NCI-H2081 (cell line): ENCODE measurements at places on chromosomes 2 and 18.
A peak's percentile ranks its signal among the peaks of the same experiment; 100 is the strongest.

DNA sequence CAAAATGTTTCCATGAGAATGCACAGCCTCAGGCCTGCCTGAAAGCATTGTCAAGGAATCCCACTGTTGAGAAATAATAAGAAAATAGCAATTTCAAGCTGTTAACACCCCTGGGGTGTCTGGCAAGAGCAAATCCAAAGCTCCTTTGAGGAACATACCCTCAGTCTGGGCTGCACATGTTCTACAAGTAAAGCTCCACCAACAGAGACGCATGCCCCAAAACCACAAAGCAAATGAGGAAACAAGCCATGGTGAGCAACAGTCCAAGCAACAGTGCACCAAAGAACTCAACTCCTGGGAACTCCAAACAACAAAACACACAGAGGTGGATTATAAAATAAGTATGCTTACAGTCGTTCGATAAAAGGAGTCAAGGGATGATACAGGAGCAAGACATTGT is 40.3 kb downstream of the CYP27C1 start:
- no peak for DNase-seq

DNA sequence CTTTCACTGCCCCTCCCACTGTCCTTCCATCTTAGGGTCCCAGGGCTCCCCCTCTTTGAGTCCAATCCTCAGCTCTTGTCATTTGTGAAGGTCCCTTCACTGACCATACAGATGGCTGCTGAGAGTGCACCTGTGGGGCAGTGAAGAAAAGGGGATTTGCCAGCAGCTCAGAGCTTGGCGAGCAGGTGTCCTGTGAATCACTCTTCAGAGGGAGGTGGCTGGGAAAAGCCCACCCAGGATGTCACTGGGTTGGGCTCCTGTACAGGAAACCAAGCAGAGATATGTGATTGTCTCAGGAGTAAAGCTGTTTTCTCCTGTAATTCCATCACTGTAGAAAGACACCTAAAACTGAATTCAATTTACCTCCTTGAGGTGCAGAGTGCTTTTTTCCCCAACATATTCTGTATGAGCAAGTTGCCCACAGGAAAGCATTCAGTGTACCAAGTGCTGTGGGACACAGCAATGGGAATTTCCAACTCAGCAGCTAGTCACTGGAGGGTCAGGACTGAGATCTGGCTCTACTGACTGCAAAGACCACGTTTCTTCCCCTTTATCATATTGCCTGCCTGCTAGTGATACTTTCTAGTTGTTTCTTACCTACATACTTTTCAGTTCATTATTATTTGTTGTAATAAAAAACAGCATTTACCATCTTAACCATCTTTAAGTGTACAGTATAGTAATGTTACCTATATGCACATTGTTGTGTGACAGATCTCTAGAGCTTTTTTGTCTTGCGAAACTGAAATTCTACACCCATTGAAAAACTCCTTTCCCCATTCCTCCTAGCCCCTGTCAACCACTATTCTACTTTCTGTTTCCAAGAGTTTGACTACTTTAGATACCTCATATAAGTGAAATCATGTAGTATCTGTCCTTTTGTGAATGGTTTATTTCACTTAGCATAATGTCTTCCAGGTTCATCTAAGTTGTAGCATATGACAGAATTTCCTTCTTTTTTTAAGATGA is 239.1 kb downstream of the TSN start:
- no peak for DNase-seq

- DNase-seq = no peak
Measured at GRCh38 chr18:8776013-8776943, 70.9 kb downstream of the MTCL1 start.

- DNase-seq = peak; percentile 60
Measured at GRCh38 chr2:86623043-86623493, 597 bp downstream of the RNF103 start.

GRCh38 chr2:175234153-175234552 is 52.6 kb upstream of the ATP5MC3 start:
- no peak for DNase-seq

GRCh38 chr2:205390866-205391265 is 291.4 kb upstream of the NRP2 start:
- no peak for DNase-seq

- DNase-seq = no peak
Measured at GRCh38 chr2:69223759-69224511, 163.1 kb downstream of the GFPT1 start.

- DNase-seq = no peak
Measured at GRCh38 chr2:24513281-24514071, 22.4 kb downstream of the NCOA1 start.

DNA sequence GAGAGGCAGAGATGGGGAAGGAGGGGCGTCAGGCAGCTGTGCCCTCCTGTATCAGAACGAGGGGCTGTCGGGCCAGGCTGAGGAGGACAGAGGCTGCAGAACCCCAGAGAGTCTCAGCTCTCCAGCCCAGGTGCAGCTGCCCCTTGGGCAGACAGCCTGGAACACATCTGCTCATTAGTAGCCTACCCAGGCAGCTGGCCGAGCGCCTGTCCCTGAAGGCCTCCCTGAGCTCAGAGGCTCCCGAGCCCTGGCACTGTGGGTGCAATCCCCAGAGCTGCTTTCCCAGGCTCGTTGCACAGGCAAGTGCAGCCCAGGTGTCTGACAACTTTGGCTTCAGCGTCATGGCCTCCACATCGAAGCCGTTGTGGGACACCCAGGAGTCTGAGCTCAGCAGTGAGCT is 13.1 kb upstream of the TMEM185B start:
- no peak for DNase-seq

GRCh38 chr2:37623971-37624900 is 47.2 kb downstream of the CDC42EP3 start:
- DNase-seq = peak; percentile 44

DNA sequence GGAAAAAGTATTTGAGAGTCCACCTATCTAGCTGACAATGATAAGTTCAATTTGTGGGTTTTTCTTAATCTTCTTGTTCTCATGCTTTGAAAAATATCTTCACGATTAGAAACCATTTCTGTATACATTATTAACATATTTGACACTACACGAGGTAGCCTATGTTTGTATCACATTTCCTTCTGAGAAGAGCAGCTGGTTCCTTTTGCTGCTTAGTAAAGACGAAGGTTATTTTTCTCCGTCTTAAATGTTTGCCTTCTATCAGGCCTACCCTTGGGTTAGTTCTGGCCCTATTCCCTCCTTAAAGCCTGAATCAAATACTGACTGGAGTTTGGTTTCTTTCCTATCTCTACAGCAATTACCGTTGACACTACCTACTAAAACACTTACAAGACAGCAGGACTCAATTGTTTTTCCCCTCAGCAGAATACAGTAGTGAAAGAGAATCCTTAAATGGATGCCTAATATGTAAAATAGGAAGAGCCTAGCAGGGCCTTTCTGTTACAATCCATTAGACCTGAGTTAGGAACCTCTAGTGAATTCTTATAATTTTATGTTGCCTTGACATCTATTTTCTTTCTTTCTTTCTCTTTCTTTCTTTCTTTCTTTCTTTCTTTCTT is 790.4 kb downstream of the EPHA4 start:
- DNase-seq = no peak

DNA sequence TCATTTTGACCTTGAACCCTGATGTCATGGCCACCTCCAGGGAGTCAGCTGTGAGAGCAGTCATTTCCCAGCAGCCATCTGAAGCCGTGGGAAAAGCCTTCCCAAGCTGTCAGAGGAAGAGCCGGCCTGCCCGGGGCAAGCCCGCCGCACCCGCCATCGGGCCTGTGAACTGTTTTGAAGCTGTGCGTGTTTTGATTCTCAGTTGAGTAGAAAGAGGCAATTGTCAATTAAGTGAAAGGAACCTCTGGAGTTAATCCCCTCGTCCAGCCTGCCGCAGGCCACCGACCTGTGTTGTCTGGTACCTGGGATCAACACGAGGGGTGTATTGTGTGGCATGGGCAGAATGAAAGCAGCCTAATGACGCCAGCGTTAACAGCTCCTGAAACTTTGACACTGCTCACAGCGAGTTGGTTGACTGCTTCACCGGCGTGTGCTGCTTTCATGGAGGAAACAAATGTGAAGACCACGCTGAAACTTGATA is 318.4 kb downstream of the AGAP1 start:
- DNase-seq = no peak

DNA sequence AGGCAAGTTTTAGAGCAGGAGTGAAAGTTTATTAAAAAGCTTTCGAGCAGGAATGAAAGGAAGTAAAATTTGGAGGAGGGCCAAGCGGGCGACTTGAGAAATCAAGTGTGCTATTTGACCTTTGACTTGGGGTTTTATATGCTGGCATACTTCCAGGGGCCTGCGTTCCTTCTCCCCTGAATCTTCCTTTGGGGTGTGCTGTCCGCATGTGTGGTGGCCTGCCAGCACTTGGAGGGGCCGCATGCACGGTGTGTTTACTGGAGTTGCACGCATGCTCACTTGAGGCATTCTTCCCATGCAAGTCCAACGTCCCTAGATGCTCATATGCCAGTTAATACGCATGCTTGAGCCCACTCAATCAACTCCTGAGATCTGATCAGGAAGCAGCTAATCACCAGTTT is 78.3 kb upstream of the MAP4K4 start:
- DNase-seq = no peak

DNA sequence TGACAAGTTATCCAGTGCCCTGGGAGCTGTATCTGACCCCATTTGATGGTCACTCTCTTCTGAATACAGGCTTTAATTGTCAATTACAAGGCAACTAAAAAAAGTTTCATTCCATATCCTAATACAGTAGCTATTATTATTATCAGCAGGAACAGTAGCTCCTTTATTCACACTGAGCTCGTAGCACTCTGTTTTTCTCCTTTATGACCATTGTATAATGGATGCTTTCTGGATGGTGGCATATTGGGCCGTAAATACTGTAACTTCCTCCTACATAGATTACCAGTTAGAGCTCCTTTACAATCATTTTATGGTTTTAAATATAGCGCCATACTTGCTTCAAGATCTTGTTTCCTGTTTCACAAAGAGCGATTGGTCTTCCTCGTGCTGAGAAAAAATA is 1040.3 kb downstream of the TSN start:
- DNase-seq = no peak

GRCh38 chr2:176613323-176613987 is 344.2 kb downstream of the MTX2 start:
- no peak for DNase-seq

DNA sequence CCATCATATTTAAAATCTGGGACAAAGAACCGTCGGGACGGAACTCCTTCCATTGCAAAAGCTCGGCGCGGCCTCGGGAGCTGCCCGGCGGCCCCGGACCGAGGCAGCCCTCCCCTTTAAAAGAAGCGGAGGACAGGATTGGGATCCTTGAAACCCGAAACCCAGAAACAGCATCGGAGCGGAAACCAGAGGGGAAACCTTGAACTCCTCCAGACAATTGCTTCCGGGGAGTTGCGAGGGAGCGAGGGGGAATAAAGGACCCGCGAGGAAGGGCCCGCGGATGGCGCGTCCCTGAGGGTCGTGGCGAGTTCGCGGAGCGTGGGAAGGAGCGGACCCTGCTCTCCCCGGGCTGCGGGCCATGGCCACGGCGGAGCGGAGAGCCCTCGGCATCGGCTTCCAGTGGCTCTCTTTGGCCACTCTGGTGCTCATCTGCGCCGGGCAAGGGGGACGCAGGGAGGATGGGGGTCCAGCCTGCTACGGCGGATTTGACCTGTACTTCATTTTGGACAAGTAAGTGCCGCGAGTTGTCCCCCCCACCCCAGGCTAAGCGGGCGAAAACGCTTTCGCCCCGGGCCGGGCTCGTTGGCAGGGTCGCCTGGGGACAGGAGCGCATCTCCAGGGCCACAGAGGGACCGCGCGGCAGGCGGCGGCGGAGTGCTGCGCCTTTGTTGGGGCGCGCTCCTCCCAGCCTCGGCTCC is at the start of gene ANTXR1:
ANTXR1 (plus strand) TSS at position 38 of the 698 bp plus-strand sequence; CDS start at position 359, 321 bp downstream.
- peak; percentile 22 for DNase-seq
